ENCODE measurements at places on chromosomes 2 and 18. TPM values are rescaled to one million over a fixed set of nuclear protein-coding genes. Genes with fewer than 3 reads are reported as not detected.

IGFBP2 gene
- total RNA-seq = 731 TPM

COBLL1 gene
- 16.1 TPM for total RNA-seq

MROH2A gene
- total RNA-seq = not detected

TWIST2 gene
- total RNA-seq = 20.7 TPM

LRRC30 gene
- not detected for total RNA-seq

FAP gene
- 172 TPM for total RNA-seq

ALS2 gene
- 30.4 TPM for total RNA-seq

NEB gene
- total RNA-seq = 0.33 TPM

TOGARAM2 gene
- under 0.01 TPM for total RNA-seq

CLHC1 gene
- 9.3 TPM for total RNA-seq

PASK gene
- 2.4 TPM for total RNA-seq

ALPG gene
- not detected for total RNA-seq

GTF2A1L gene
- total RNA-seq = 3.8 TPM

CYP27A1 gene
- 6.8 TPM for total RNA-seq

RBM43 gene
- 8.1 TPM for total RNA-seq

SERPINB2 gene
- 14.4 TPM for total RNA-seq

TFPI gene
- total RNA-seq = 489 TPM

IL36G gene
- not detected for total RNA-seq

ZEB2 gene
- total RNA-seq = 136 TPM

RETSAT gene
- total RNA-seq = 44.8 TPM

CD8B2 gene
- total RNA-seq = not detected

Measured in smooth muscle cell of the pulmonary artery (primary cell).